Upper lobe of left lung (tissue), 6 donors: ENCODE measurements at places on chromosomes 7 and 10. TPM values are rescaled to one million over a fixed set of nuclear protein-coding genes. Genes with fewer than 3 reads are reported as not detected.

Gene UTF1
- total RNA-seq, result 0.37 TPM

Gene LRRC4
- 13.6 TPM for total RNA-seq

Gene CTNNA3
- 2.0 TPM for total RNA-seq

Gene GPR85
- total RNA-seq, result 0.39 TPM

Gene ACTL6B
- not detected for total RNA-seq

Gene C10orf105
- total RNA-seq, result 0.44 TPM

Gene OR13A1
- 0.15 TPM for total RNA-seq

Gene NEUROD6
- not detected for total RNA-seq

Gene FBH1
- total RNA-seq, result 83.0 TPM

Gene HOXA1
- 2.1 TPM for total RNA-seq

Gene NCAPG2
- 11.0 TPM for total RNA-seq

DNA sequence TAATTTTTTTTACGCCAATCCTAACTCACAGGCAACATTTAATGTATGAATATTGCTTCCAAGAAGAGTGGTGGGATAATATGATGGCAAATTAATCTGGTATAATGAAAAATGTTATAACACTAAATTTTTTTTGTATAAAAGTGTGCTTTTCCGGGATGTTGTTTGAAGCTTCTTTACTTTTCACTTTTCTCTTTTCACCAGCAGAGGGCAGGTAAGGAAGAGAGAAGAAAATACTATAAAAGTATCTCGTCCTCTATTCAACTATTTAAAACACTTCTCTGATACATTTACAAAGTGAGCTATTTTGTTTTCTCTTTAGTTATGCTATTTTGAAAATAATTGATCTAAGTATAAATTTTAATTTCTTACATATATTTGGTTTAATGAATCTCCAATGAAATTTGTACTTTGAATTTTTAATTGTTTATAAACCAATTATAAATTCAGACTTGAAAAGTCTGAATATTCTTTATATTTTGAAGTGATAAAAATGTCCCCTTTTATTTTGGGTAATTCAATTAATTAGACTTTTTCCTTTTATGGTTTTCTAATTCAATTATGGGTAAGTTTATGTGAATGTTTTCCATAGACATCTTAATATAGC is 20.7 kb upstream of the CFTR start:
- no peaks in the 10 kb centered on the region for H3K4me1 ChIP-seq
- no peak overlapping the region for H3K27ac ChIP-seq
- no peaks in the 10 kb centered on the region for H3K36me3 ChIP-seq
- DNase-seq, result no peak
- no peak overlapping the region for H3K4me3 ChIP-seq

- H3K36me3 ChIP-seq, result no peaks in the 10 kb centered on the region
- no peaks in the 10 kb centered on the region for H3K27me3 ChIP-seq
- H3K27ac ChIP-seq, result no peak overlapping the region
- DNase-seq, result no peak
These were observed 385.6 kb upstream of the PHF14 start for GRCh38 chr7:10588084-10588483.

GRCh38 chr10:46547541-46548497 is 8.6 kb downstream of the GPRIN2 start:
- DNase-seq, result peak; percentile 42
- peaks cover 24% of the 10 kb centered on the region for H3K4me1 ChIP-seq
- no peak overlapping the region for H3K4me3 ChIP-seq
- no peaks in the 10 kb centered on the region for H3K27me3 ChIP-seq

DNA sequence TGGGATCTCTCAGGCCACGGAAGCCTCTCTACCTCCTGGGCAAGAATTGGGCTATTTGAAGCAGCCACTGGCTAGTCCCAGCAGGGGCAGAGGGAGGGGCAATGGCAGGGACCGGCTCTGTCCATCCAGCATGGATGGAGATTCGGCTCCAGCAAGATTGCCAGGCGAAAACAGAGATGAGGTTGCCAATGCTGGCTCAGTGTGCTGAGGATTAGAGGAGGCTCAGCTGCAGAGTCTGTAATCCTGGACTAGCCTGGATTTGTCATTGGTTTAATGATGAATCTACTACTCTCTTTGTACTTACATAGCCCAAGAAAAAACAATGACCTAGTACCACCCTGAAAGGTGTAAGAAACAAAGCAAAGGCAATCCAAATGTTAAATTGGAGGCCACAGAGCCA is 112.2 kb upstream of the PDCD4 start:
- H3K27me3 ChIP-seq, result no peaks in the 10 kb centered on the region
- H3K4me3 ChIP-seq, result no peak overlapping the region
- H3K27ac ChIP-seq, result no peak overlapping the region
- no peaks in the 10 kb centered on the region for H3K36me3 ChIP-seq
- no peaks in the 10 kb centered on the region for H3K4me1 ChIP-seq
- DNase-seq, result no peak

DNA sequence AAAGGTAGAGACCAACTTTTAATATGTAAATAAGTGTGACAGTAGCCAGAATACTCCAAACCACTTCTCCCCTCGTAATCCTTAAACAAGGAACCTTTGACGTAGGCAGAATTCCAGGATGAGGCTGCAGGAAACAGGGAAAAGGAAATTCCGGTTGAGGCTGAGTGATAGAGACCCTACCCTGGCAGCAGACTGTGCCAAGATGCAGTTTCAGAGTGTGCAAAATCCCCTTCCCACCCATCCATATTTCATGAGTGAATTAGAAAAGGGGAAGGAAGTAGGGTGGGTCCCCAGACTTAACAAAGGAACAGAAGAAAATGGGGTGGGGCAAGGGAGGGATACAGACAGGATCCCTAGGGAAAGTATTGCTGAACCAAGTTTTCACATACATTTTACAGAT is 143.0 kb downstream of the RAPGEF5 start:
- H3K4me3 ChIP-seq, result no peak overlapping the region
- H3K27ac ChIP-seq, result peak overlapping the region; percentile 67
- peaks cover 23% of the 10 kb centered on the region for H3K4me1 ChIP-seq
- H3K27me3 ChIP-seq, result no peaks in the 10 kb centered on the region

DNA sequence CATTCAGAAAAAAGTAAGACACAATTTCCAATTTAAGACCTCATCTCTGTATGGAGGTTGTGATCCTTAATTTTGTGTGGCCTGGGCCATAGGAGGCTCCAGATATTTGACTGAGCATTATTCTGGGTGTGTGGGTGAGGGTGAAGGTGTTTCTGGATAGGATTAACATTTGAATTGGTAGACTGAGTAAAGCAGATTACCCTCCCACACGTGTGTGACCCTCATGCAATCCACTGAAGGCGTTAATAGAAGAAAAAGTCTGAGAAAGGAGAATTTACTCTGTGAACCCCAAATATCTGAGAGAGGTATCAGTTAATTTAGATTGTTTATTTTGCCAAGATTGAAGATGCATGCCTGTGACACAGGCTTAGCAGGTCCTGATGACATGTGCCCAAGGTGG is 328.0 kb upstream of the POT1 start:
- DNase-seq, result no peak
- H3K4me3 ChIP-seq, result no peak overlapping the region
- H3K27me3 ChIP-seq, result no peaks in the 10 kb centered on the region
- H3K27ac ChIP-seq, result no peak overlapping the region
- H3K4me1 ChIP-seq, result no peaks in the 10 kb centered on the region
- H3K36me3 ChIP-seq, result no peaks in the 10 kb centered on the region

DNA sequence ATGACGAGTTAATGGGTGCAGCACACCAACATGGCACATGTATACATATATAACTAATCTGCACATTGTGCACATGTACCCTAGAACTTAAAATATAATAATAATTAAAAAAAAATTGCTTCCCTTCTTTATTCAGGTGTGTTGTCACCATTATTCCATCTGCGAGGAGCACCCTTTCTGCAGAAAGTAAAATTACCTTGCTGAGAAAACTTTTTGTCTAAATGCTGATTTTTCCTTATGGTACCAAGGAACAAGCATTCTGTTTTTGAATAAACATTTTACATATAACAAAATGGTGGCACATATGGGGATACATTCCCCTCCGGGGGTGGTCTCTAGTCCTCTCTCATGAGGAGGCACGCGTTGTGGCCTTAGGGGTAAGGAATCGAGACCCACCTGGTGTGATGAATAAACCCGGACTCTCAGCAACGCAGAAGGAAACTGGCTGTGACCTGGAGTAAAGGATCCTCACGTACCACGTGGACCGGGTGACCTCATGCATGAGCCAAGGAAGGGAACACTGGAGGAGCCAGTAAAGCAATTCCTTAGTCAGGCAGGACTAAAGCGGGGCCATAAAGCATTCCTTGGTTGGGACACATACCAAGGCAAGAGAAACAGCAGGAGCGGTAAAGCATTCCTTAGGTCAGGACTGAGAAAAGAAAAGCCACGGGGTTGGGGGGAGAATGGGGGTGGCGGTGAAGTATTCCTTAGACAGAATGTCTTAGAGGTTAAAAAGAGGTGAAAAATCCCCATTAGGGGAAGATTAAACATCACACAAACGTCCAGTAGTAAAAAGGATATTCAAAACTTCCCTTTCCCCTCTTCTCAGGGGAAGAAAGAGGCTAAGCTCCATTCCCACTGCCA is 20.8 kb upstream of the OPTN start:
- H3K36me3 ChIP-seq, result no peaks in the 10 kb centered on the region
- no peak for DNase-seq
- H3K4me3 ChIP-seq, result no peak overlapping the region
- H3K27me3 ChIP-seq, result no peaks in the 10 kb centered on the region
- no peak overlapping the region for H3K27ac ChIP-seq

DNA sequence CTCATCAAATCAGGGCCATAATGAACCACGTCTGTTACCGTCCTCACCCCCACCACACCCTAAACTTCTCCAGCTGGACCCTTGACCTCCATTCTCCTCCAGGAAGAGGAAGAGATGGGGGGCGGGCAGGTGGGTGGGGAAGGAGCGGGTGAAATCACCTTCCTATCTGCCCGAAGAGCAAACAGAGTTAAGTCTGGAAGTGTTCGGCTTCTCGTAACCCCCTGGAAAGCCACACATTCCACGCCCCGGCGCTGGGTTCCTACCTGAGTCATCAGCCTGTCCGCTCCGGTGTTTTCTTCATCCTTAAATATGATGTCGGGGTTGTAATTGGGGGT is 736 bp downstream of the SHH start:
- H3K4me1 ChIP-seq, result peaks cover 58% of the 10 kb centered on the region
- peak; percentile 24 for DNase-seq
- no peaks in the 10 kb centered on the region for H3K36me3 ChIP-seq
- H3K4me3 ChIP-seq, result peak overlapping the region; percentile 52
- H3K27me3 ChIP-seq, result peaks cover 46% of the 10 kb centered on the region

DNA sequence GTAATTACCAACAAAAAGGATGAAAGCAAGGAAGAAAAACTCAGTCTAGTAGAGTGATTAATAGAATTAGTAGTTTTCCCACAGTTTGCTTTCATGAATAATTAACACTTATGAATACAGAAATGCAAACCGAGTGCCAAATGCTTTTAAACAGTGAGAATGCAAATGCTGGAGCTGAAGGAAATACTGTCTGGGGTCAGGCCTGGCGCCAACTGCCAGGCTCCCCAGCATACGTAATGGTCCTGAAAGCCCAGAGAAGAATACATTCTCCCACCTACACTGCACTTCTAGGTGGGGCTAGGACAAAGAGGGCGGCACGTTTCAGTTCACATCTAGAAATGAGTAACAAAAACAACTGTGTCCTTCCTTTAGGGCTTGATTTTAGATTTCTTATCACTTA is 30.0 kb downstream of the GLUD1 start:
- no peaks in the 10 kb centered on the region for H3K4me1 ChIP-seq
- peaks cover 78% of the 10 kb centered on the region for H3K36me3 ChIP-seq
- no peak overlapping the region for H3K27ac ChIP-seq
- no peaks in the 10 kb centered on the region for H3K27me3 ChIP-seq

DNA sequence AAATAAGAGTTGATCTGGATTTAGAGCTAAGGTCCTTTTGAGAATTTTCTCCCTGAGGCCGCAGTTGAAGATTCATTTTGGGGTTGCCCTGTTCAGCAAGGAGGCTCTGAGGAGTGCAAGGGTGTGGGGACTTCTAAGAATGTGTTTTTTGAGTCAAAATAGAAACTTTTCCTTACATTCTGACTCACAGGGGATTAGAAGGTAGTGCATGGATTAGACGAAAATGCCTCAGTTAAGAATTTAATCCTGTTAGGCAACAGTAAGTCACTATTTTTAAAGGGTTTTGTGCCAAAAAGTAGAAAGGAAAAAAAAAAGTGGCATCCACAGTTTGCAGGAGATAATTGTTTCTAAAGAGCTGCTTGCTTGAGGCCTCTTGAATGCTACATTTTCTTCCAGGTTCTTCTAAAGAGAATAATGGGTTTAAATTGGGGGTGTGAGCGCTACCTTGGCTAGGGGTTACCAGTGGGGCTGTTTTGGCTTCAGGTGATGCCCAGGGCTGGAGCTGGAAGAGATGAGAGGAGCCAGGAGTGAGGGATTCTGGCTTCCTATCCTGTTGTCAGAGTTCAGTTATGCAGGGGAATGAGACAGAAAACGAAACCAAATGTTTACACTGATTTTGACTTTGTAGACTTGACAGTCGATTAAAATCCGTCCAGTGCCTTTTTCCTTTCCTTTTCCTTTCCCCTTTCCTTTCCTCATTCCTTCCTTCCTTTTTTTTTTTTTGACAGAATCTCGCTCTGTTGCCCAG is 52.9 kb downstream of the BAMBI start:
- H3K4me3 ChIP-seq, result no peak overlapping the region
- no peaks in the 10 kb centered on the region for H3K36me3 ChIP-seq
- DNase-seq, result no peak
- no peaks in the 10 kb centered on the region for H3K4me1 ChIP-seq

- no peak for DNase-seq
- H3K36me3 ChIP-seq, result no peaks in the 10 kb centered on the region
- H3K4me1 ChIP-seq, result no peaks in the 10 kb centered on the region
- no peak overlapping the region for H3K4me3 ChIP-seq
- H3K27me3 ChIP-seq, result no peaks in the 10 kb centered on the region
These were observed 18.1 kb downstream of the CEP55 start for GRCh38 chr10:93514521-93514920.

- no peaks in the 10 kb centered on the region for H3K36me3 ChIP-seq
- H3K27ac ChIP-seq, result no peak overlapping the region
- H3K4me3 ChIP-seq, result no peak overlapping the region
- H3K27me3 ChIP-seq, result no peaks in the 10 kb centered on the region
These were observed 61.9 kb upstream of the ADO start for GRCh38 chr10:62742536-62743061.
